ENCODE measurements at places on chromosomes 11 and 22. TPM values are rescaled to one million over a fixed set of nuclear protein-coding genes. Genes with fewer than 3 reads are reported as not detected.

The SLC7A4 gene
- total RNA-seq: not detected

The TENM4 gene
- under 0.01 TPM for total RNA-seq

The CBLIF gene
- total RNA-seq: not detected

The RASL10A gene
- 0.09 TPM for total RNA-seq

The EMID1 gene
- total RNA-seq: not detected

The PIWIL4 gene
- 0.18 TPM for total RNA-seq

All from endothelial cell of coronary artery (primary cell).